ENCODE measurements at places on chromosomes 6 and 20. TPM values are rescaled to one million over a fixed set of nuclear protein-coding genes. Genes with fewer than 3 reads are reported as not detected.

The KCNB1 gene
- polyA plus RNA-seq = not detected

The PRDM1 gene
- polyA plus RNA-seq = 33.0 TPM

DNA sequence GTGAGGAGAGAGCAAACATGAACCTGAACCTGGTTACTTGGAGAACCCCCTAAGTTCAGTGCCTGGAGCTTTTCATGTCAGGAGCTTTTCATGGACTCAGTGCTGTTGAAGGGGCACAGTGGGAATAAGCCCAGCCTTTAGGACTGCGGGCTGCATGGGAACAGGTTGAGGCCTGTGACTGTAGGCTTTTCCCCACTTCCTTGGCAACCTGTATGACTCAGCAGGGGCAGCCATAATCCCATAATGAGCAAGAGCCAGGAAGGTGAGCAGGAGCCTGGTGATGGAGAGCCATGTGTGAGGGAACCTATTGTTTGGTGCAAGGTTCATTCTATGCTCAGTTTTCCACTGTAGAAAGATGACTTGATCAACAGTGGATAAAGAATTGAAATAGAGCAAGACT is 23.4 kb downstream of the MEP1A start:
- no peak for DNase-seq

GRCh38 chr6:117206944-117207687 is 58.2 kb upstream of the VGLL2 start:
- DNase-seq = no peak

- no peak for DNase-seq
These were observed 263.5 kb downstream of the THBS2 start for GRCh38 chr6:168990019-168990751.

The SRSF12 gene
- polyA plus RNA-seq = 0.22 TPM

All from immature natural killer cell (primary cell).